Urothelium cell line (cell line): ENCODE measurements at places on chromosomes 13 and 19.

DNA sequence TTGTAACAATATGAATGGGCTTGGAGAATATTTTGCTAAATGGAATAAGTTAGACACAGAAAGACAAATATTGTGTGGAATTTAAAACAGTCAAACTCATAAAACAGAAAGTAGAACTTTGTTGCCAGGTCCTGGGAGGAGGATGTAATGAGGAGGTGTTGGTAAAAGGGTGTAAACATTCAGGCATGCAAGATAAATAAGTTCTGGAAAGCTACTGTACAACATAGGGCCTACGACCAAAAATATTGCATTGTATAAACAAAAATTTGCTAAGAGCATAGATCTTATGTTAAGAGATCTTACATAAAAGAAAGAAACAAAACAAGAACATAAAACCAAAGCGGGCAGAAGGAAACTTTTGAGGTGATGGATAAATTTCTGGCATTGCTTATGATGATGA is 1907.8 kb upstream of the PCDH20 start:
- DNase-seq, result no peak

GRCh38 chr19:41192574-41193429 is at the start of gene CYP2S1:
CYP2S1 (plus strand) TSS chr19:41193219; CDS start chr19:41193265, 46 bp downstream.
- DNase-seq, result peak; percentile 70

DNA sequence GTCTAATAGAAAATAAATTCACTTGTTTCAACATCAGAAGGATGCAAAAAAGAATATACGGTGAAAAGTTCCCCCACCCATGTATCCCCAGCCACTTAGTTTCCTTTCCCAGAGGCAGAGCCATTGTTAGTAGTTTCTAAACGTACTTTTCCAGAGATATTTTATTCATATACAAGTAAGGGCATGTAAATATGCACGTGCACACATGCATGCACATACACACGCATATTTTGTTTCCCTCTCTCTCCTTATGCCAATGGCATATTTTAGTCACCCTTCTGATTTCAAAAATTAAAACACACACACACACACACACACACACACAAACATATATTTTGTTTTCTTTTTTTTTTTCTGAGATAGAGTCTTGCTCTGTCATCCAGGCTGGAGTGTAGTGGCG is 147.4 kb downstream of the PDS5B start:
- no peak for DNase-seq

GRCh38 chr13:77513719-77514335 is 21.7 kb upstream of the SCEL start:
- DNase-seq, result no peak
